NCI-H2081 treated with DMSO at 0.1 percent for 48 hours (cell line): ENCODE measurements at places on chromosomes 11 and 22.

GRCh38 chr22:31814942-31815341, 61.1 kb downstream of the DEPDC5 start:
- DNase-seq = no peak

- no peak for DNase-seq
These were observed 926 bp downstream of the CCDC157 start for GRCh38 chr22:30357650-30358215.

DNA sequence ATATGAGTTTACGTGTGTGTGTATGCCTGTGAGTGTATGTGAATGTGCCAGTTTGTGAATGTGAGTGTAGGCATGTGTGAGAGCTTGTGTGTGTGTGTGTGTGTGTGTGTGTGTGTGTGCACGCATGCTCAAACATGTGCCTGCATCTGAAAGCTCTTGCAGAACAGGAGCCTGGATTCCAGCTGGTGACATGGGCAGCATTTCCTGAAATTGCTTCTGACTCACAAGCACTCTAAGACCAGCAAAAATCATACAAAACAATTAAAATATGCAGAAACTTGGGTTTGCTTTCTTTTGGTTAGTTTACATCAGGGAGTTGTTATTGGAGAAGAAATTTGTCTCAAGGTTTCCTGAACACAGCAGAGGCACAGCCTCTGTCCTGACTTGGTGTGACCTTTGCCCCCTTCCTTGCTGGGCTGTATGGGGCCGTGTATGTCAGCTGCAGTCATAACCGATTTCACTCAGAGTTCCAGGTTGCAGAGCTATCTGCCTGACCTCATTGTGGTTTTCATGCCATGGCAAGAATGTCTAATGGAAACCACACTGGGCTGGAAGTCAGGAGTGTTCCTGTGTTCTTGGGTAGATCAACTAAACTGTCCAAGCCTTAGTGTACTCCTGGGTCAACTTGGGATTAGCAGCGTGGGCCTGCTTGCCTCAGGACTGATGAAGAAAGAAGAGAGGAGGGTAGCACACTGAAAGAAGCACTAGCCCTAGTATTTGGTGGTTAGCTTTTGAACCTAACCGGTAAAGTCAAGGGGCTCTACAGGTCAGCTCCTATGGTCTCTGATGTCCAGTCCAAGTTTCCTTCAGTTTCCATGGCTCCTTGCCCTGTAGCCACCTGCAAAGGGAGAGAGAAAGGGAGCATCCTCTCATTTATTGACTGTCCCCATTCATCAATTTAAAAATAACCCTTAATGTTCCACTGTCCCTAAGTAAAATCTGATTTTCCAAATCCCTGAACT, 143.7 kb downstream of the SNX19 start:
- DNase-seq = no peak

GRCh38 chr22:18130699-18131429, 19.1 kb upstream of the USP18 start:
- DNase-seq = no peak
